ENCODE measurements at places on chromosomes 6 and 20. TPM values are rescaled to one million over a fixed set of nuclear protein-coding genes. Genes with fewer than 3 reads are reported as not detected.

DNA sequence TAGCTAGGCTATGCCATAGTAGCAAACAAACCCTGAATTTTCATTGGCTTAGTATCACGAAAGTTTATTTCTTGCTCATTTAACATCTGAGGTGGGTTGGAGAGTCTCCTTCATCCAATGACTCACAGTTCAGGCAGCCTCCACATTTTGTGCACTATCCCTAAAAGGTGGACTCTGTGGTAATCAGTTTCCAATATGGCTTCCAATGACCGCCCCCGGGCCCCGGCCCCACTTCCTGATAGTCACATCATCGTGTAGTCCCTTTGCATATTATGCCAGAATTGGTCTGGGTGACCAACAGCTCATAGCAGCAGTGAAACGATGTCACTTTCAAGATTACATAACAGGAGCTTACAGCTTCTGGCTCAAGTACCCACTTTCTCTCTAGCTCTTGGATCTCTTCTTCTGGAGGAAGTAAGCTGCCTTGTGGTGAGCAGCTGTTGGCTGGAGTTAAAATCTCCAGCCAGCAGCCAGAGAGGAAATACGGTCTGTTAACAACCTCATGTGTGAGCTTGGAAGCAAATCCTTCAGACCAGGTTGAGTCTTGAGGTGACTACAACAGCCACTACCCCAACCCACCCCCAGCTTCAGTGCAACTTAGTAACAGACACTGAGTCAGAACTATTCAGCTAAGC, 7.8 kb downstream of the HCRTR2 start:
- DNase-seq = no peak

GRCh38 chr6:67467341-67467740, 1167.7 kb upstream of the ADGRB3 start:
- DNase-seq = no peak

- no peak for DNase-seq
Measured at GRCh38 chr6:161891542-161891941, 617.7 kb upstream of the AGPAT4 start.

- no peak for DNase-seq
Measured at GRCh38 chr6:4377603-4378002, 242.2 kb upstream of the ECI2 start.

DNA sequence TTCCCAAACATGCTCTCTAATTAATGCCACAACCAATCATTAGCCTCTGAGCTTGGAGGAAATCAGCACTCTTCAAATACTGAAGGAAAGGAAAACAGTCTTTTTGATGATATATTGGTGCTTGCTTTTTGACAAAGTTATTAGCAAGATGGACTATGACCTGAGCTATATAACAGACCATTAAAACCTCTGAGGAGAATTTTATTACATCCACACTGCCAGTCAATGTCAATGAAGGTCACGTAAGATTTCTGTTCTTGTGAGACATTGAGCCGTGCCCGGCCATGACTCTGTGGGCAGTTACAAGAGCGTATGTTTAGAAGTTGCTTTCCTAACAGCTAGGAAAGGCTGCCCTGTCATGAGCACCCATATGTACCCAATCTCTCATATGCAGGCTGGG, 659.0 kb downstream of the UTRN start:
- no peak for DNase-seq

DNA sequence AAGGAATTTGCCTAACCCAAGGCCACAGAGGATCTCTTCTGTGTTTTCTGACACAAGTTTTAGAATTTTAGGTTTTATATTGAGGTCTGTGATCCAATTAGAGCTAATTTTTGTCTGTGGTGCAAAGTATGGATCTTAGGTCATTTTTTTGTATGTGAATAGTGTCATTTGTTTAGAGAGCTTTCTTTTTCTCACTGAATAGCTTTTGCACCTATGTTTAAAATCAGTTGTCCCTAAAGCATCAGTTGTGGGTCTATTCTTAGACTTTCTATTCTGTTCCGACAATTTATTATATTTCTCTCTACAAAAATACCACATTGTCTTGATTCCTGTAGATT, 341 bp upstream of the MCM9 start:
- no peak for DNase-seq

- DNase-seq = no peak
Measured at GRCh38 chr6:121848523-121849255, 413.2 kb downstream of the GJA1 start.

GRCh38 chr6:157169226-157169625, 154.1 kb downstream of the TMEM242 start:
- no peak for DNase-seq

OSER1 gene
- 62.0 TPM for polyA plus RNA-seq

All from naive thymus-derived CD4-positive, alpha-beta T cell (primary cell).